ENCODE measurements at places on chromosomes 4 and X.

GRCh38 chr4:76059750-76060149 is 14.8 kb upstream of the ART3 start:
- no peak for DNase-seq

GRCh38 chrX:10109695-10110094 is 47.1 kb upstream of the CLCN4 start:
- peak; percentile 83 for DNase-seq

DNA sequence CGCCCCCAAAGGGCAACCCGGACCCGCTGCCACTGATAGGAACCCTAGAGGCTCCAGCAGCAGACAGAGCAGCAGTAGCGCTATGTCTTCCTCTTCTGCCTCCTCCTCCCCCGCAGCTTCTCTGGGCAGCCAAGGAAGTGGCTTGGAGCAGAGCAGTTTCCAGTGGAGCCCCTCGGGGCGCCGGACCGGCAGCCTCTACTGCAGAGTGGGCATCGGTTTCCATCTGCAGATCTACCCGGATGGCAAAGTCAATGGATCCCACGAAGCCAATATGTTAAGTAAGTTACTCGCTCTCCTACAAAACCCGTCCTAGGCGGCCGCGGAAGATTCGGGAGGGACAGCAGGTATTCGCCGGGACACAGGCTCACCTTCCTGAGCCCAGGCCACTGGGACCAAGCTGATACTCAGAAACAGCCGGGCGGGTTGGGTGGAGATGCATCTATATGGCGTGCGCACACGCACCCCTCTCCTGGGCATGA is 477 bp downstream of the FGF5 start:
- peak; percentile 32 for DNase-seq

DNA sequence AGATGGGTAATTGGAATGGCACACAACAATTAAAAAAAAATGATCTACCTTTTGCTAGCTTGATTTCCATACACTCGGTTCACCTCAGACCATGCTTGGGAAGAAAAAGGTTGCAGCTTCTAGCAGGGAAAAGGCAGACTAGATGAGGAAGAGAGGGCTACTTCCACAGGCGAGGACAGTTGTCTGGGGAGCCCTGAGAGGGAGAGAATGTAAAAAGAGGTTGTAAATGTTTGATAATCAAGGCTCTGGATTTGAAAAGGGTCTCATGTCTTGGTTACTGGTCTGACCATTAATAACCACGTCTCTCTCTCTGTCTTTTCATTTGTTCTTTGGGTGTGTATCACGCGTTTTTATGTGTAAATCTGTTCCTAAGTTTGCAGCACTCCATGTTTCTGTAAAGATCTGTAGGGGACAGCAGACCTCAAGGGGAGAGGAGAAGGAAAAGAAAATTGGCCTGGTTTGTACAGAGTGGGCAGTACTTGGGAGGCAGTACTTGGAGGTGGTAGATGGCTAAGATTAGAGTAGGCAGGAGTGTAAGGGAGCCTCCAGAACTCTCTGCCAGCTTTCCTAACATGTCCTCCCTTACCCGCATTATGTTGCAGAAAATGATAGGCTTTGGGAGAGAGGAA is 750 bp downstream of the ARMCX5 start:
- no peak for DNase-seq

Data from ovary (tissue), 10 donors.